ENCODE measurements at places on chromosomes 11 and 22.

- no peak for DNase-seq
These were observed 25.8 kb upstream of the DAGLA start for GRCh38 chr11:61654397-61654829.

GRCh38 chr22:25076336-25076735 lies 123.3 kb upstream of the CRYBB3 start:
- peak; percentile 54 for DNase-seq

DNA sequence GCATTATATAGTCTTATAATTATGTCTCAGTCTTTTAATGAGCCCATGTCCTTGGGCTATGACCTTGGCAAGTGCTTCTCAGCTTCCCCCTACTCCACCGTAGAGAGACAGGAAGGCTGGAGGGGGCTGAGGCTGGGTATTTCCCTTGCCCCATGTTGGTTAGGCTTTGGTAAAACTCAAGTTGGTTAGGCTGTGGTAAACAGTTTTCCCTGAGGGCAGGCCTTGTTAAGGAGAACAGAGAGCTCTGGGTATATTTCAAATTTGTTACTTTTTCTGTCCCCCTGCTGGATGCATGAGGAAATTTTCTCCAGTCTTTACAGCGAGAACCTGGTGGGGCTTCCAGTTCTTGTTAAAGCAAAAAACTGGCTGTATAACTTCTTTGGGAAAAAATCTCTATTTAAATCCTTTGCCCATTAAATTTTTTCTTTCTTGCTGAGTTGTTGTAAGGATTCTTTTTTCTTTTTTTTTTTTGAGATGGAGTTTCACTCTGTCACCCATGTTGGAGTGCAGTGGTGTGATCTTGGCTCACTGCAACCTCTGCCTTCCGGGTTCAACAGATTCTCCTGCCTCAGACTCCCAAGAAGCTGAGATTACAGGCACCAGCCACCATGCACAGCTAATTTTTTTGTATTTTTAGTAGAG lies 12.2 kb upstream of the DCHS1 start:
- no peak for DNase-seq

GRCh38 chr11:117601006-117601708 lies 195.9 kb downstream of the DSCAML1 start:
- DNase-seq: no peak

GRCh38 chr11:22084056-22084455 lies 108.8 kb upstream of the ANO5 start:
- no peak for DNase-seq
